HTR-8/SVneo (cell line): ENCODE measurements at places on chromosomes 5 and 9.

DNA sequence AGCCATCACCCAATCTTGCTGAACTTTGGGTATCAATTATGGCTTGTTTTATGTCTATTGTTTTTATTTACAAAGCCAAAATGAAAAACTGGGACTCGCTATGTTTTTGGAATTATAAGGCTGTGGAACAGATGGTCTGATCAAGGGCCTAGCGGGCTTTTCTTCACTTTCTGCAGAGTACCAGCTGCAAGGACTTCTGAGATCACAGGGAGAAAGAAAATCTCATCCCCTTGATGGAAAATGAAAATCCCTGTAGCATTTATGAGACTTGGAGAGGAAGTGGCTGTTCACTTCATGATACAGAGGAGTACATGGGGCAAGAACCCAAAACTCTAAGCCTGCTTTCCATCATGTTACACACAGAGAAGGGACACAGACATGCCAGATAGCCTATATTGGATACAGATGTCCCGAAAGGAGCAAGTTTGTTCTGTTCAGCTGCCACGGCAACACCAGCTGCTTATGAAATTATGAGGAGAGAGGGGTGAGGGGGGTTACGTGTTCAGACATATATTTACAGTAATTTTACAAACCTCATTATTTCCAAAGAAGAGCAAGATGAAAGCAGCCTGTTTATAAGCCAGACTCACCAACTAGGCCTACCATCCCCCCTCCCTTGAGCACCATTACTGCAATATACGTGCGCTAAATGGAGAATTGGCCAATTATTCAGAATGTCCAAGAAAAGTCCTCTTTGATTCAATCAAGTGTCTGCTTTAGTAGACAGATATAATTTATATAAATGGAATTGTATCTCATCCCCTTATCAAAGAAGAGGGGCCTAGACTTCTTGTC lies 220.0 kb downstream of the MARCHF11 start:
- no peak for DNase-seq

DNA sequence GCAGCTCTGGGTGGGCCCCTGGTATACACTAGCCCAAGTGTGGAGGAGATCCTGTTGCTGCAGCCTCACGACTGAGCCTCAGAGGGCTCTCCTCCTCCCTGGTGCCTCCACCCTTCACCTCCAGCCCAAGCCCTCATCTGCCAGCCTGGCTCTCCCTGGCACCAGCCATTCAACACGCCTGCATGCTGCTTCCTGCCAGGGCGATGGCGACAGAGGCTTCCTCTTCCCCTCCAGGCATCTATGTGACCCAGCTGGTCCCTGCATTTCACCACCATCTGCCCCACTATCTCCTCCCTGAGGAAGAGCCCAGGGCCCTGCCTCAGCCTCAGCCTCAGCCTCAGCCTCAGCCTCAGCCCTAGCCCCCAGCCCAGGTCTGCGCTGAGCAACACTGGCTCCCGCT lies 54.8 kb upstream of the ANGPTL2 start:
- no peak for DNase-seq

DNA sequence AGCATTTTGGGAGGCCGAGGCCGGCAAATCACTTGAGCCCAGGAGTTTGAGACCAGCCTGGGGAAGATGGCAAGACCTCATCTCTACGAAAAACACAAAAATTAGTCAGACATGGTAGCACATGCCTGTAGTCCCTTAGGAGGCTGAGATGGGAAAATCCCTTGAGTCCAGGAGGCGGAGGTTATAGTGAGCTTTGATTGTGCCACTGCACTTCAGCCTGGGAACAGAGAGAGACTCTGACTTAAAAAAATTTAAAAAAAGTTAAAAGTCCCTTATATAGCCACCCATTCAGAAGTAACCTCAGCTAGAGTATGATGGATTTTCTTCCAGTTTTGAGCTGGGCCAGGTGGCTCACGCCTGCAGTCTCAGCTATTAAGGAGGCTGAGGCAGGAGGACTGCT lies 72.4 kb downstream of the UGCG start:
- DNase-seq: no peak

DNA sequence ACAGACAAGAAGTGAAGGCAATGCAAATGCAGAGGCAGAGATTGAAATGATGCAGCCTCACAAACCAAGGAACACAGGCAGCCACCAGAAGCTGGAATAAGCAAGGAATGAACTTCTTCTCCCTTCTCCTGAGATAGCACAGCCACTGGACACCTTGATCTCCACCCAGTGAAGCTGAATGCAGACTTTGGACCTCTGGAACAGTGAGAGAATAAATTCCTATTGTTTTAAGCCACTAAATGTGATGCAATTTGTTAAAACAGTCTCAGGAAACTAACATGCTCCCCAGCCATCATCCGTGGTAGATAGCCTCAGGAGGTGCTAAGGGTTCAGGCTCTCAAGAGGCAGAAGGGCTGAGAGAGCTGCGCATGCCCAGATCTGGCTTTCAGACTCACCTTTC lies 512.2 kb upstream of the ZNF608 start:
- DNase-seq: no peak

DNA sequence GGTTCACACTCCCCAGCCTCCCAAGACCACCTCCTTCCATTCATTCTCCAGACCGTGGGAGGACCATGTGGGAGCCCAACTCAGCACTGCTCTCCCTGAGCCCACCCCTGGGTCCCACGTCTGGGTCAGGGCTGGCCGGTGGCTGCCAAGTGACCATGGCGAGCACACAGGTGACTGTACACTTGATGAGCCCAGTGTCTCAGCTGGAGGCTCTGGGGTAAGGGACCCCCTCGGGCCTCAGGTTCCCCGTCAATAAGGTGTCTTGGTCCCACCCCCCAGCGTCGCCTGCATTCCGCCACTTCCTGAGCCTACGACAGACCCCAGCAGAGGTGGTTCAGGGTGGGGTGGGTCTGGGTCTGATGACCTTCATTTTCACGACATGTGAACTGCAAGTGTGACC lies 38.8 kb downstream of the HK3 start:
- no peak for DNase-seq

DNA sequence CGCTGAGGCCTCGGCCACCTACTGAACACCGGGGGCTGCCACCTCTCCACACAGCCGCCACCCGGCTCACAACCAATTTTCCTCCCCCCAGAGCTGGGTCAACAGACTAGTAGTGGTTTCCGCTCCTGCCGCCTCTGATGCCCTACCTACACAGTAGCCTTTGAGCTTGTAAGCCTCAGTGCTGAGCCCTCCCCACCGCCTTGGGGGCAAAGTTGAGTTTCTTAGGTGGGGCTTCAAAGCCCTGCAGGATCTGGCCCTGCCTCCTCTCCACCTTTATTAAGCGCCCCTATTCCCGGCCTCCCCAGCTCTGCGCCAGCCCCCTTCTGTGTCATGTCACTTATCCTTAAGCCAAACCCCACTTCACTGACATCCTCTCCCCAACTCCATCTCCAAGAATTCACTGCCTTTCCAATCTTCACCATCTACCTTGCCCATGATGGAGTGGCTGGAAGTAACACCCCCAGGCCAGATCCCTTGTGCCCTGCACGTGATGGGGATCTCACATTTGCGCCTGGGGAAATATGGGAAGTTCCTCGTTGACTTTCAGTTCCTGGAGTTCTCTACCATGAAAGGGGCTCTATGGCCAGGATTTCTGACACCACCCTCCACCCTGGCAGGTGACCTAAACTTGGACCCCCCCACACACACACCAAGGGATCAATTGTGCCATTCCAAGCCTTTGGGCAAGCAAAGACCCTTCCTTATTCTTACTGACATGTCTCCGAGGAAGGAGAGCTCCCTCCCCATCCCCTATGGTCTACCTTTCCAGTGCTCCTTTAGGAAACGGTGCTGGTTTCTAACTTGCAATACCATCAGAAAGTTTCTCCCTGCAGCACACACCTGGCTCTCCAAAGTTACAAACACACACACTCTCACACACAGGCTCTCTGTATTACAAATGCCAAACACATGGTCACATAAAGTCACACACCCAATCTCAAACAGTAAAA lies 2.7 kb upstream of the CNTFR start:
- no peak for DNase-seq

DNA sequence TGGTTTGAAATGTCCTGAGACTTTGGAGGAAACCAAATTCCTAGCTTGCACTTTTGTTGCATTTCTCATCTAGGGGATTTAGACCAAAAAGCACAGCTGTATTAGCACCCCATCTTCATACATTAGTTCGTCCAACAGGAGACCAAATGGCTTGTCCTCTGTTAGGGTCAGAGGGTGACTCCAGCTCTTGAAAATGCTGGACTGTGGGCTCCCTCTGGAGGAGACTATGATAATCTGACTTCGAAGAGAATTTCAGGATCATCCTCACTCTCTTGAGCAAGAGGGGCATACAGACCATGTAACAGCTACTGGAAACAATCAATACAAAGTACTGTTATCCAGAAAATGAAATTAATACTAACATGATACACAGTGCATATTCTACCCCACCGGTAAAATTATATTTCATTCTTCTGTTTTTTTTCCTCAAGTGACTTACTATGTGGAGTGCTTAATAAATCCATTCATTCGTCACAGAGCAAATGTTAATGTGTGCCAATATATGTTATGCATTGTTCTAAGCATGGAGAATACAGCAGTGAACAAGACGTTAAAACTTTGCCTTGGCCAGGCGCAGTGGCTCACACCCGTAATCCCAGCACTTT lies 63.7 kb upstream of the PPP2CA start:
- peak; percentile 75 for DNase-seq

DNA sequence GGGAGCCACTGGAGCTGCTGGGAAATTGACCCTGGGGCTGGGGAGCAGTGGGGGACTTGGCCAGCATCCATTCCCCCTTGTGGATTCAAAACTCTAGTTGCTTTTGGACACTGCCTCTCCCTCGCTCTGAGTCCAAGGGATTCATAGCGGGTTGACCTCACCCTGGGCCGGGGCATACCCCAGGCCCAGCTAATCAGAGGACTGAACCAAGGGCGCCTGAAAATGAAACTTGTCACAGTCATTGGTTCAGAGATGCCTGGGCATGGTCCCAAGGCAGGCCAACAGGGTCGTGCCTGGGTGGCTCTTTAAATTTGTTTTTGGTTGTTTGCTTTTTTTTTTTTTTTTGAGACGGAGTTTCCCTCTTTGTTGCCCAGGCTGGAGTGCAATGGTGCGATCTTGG lies 22.6 kb downstream of the STK10 start:
- no peak for DNase-seq

DNA sequence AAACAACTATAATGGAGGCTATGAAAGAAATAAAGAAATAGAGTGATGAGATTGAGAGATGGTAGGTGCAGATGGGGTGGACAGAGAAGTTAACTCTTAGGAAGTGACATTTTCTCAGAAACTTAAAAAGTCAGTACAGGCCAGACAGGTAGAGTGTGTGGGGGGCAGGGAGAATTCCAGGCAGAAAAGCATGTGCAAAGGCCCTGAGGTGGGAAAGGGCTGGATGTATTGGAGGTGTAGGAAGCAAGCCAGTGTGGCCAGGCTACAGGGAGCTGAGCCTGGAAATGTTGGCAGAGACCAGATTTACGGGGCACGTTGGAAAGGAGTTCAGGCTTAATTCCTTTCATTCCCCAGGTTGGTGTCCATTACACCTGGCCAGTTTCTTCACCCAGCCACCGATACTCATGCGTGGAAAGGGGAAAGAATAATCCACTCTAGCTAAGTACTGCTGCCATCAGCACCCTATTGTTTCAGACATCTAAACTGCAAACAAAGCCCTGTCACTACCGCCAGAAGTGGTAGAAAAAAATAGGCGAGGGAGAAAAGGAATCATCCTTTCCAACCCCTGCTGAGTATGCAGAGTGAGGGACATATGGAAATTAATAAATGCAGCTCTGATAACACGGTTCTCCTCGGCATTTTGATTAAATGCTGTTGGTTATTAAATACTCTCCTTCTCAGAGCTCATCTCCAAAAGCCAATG lies 116.8 kb upstream of the GPR151 start:
- no peak for DNase-seq

GRCh38 chr5:98483301-98483685 lies 290.2 kb upstream of the RGMB start:
- DNase-seq: no peak

GRCh38 chr5:469752-470483 lies 26.9 kb downstream of the EXOC3 start:
- DNase-seq: no peak

DNA sequence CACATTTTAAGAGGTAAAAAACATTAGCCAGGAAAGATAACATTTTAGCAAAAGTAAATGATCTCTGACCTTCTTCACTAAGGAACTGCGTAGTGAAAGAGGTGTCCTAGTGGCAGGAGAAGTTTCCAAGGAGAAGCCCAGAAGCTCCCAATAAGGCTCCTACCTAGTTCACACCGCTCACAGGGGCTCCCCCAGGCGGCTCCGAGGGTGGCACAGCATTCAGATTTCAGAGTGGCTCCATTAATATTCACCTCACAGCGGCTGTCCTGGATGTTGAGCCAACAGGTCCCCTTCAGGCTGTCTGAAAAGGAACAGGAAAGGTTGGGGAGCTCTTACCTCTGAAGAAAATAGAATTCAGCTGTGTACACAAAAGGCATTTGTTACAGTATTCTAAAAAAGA lies 187.3 kb downstream of the FBN2 start:
- DNase-seq: no peak

DNA sequence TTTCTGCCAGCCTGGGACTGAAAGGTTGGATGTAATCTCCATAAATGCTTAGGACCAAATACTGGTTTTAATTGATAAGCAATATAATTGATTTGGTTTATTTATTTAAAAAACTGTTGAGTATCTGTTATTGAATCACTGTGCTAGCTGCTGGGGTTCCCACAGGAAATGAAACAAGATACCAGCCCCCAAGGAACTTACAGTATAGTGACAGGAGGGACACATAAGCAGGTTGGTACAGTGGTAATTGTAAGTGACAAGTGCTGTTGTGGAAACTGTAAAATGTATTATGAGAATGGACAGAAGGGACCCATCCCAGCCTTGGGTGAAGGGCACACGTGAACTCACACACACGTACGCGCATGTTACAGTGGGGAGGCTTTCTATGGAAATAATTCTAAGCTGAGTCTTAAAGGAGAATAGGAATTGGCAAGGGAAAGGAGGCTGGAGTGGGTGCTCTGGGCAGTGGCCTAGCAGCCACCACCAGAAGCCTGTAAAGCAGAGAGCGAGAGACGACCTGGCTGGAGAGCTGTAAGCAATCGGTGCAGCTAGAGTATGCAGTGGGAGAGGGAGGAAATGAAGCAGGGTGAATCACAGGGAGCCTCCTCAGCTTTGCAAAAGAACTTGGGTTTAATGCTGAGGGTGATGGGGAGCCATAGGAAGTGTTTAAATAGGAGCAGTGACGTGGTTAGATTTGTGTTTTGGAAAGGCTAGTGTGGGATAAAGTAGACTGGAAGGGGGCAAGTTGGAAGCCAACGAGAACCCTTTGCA lies 39.3 kb downstream of the GLRA1 start:
- no peak for DNase-seq

DNA sequence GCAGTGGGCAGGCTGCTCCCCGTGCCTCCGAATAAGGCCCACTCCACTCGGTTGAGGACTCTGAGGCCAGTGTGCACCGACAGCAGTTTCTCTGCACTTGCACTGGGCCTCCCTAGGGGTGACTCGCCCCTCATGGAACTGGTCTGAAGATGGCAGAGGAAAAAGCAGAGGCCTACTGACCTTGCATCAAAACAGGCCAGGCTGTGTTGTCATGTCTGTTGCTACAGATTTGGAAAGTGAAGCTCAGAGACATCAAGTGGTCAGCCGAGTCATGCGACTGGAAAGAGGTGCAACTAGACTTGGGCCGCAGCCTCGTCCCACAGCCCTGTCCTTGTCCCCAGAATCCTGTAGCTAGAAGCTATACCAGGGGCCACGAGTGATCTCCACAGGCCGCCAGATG lies 78.3 kb downstream of the DCP2 start:
- DNase-seq: no peak

- DNase-seq: no peak
Observed at GRCh38 chr9:1210954-1211353, 160.8 kb downstream of the DMRT2 start.

- no peak for DNase-seq
Observed at GRCh38 chr9:122186777-122187470, 27.2 kb downstream of the MORN5 start.

GRCh38 chr5:172530406-172530805 lies 76.1 kb upstream of the SH3PXD2B start:
- no peak for DNase-seq
